Lower leg skin (tissue), 4 donors: ENCODE measurements at places on chromosomes 12 and 14. TPM values are rescaled to one million over a fixed set of nuclear protein-coding genes. Genes with fewer than 3 reads are reported as not detected.

DNA sequence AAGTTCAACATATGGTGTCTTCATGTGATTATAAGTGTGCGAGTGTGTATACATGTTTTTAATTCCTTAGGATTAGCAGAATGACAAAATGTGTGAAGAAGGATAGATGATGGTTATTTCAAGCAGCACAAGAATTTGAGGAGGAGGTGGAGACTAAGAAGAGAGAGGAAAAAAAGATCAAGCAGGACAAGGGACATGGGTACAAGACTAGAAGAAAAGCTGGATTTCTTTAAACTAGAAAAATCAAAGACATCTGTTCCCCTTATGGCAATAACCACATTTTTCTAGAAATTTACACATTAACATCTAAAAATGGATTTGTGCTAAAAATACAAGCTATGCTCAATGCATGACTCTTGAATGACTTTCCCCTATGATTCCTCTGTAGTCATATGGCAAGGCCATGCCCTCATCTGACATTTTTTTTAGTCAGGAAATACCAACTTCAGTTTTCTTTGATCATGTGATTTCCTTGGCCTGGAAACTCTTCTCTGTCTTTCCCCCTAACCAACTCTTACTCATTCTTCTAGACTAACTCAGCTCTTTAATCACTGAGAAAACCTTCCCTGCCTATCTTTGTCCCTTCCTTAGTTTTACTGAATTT lies 435.8 kb downstream of the NRXN3 start:
- DNase-seq: no peak

DNA sequence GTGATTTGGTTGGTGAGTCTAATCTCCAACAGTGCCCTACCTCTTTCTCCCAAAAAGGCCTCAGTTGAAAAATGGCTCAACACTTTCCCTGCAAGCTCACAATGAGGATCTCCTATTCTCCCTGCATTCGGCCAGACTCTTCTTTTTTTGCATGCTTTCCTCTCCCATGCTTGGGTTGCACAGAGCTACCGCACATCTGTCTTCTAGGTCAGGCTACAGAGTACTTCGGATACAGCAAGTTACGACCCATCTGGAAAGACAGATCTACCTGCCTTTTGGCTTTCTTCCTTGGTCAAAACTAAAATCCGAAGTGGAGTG lies 305 bp upstream of the SLC16A7 start:
- no peak for DNase-seq

- DNase-seq: no peak
These were observed 417.7 kb downstream of the FLRT2 start for GRCh38 chr14:85947461-85948139.

The GPR65 gene
- total RNA-seq: 0.23 TPM

- no peak for DNase-seq
These were observed 93.5 kb downstream of the LMNTD1 start for GRCh38 chr12:25459541-25459951.

DNA sequence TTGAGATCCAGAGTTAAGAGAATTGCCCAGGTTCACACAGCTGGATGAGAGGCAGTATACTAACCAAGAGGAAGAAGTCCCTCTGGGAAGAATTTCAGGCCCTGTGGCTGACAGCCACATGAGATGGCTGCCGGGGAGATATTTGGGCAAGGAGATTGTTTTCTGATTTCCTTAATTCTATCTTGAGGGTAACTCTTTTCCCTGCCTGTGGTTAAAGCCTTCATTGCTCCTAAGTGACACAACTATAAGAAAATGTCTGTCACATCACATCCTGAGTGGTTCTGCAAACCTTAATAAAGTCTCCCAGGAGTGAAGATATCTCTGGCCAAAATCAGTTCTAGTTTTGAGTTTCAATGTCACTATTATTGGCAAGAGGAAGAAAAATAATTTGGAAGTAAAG lies 9.6 kb downstream of the ARHGDIB start:
- no peak for DNase-seq

DNA sequence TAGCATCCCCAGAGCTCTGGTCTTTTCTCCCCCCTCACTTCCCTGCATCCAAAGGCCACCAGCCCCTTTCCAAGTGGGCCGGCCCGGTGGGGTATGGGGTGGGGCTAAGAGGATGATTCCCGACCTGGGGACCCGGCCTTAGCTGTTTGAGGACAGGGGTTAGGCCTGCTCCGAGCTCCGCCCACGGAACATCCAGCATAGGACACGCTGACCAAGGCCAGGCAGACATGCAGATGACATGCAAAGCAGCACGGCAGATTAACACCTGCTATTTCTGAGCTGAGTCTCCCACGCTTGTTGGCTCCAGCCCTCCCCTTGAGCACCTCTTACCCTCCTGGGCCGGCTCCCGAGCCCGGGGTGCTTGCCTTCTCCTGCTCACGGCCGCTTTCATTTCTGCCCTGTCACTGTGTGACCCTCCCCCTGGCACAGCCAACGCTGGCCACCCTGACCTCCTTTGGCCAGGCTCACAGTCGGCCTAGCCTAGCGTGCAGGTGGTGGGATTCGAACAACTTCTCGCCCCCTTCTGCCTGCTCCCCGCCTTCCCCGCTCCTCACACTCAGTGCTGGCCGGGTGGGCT lies 40.2 kb downstream of the TEAD4 start:
- no peak for DNase-seq

- DNase-seq: no peak
These were observed 772 bp downstream of the SCARB1 start for GRCh38 chr12:124862768-124863415.

The ERP27 gene
- total RNA-seq: 0.51 TPM

DNA sequence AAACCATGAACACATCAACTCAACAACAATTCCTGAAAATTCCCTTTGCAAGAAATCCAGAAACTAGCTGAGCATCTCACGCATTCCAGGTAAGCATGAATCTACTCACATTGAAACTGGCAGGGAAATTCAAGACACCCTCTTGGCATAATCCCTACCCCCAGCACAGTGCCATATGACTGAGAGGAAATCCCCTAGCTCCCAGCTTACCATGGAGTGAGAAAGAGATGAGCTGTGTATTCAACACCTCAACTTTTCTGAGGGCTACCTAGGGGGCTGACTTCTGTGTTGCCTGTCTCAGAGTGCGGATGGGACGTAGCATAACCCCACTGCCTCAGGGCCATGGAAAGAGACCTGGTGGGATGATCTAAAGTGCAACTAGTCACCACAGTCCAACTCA lies 37.7 kb upstream of the GPR132 start:
- no peak for DNase-seq

GRCh38 chr12:72209086-72209485 lies 63.1 kb upstream of the TRHDE start:
- no peak for DNase-seq

DNA sequence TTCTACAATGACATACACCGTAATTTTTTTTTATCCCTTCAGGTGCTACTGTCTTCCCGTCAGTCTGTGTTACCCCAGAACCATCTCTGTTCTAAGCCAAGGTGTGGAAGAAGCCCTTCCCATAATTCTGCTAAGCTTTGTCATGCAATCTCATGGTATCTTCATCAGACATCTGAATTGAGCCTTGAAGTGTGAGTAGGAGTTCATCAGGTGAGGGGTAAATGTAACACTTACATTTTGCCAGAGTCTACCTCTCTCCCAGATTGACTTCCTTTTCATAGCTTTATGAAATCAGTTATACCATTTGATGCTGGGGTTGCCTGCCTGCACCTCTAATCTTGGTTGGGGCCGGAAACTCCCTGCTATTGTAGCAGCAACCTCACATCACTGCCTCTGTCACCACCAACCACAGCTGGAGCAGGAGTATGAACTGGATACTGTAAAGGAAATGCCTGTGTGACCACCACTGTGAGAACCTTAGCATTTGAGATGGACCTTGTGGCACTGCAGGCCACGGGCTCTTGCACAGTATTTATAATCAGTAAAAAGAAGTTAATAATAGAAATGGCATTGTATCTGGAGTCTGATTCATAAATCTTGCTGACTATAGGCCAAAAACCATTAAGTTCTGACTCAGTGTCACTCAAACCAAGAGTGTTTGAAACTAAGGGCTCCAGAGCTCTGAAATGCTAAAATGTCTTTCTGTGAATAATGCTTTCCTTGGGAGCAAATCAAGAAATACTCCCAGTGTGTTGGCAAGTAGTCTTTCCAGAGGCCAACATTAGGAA lies 58.7 kb upstream of the STK38L start:
- DNase-seq: no peak

DNA sequence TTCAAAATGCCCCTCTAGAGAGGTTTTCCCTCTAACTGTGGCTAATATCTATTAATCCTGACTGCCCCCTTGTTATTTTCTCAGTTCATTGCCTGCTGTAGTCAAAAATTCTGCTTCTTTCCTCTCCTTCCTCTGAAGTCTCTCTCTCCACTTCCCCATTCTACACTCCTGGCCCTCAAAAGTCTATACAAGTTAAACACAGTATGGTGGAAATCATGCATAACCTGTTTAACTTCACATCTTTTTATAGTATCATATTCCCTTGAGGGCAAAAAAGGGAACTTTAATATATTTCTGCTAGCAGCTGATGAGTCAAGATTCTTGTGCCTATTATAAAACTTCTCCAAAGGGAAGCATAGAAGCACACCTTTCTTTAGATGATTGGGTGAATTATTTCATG lies 16.7 kb downstream of the GRIP1 start:
- no peak for DNase-seq

GRCh38 chr12:2043054-2043453 lies 9.7 kb upstream of the CACNA1C start:
- DNase-seq: no peak

DNA sequence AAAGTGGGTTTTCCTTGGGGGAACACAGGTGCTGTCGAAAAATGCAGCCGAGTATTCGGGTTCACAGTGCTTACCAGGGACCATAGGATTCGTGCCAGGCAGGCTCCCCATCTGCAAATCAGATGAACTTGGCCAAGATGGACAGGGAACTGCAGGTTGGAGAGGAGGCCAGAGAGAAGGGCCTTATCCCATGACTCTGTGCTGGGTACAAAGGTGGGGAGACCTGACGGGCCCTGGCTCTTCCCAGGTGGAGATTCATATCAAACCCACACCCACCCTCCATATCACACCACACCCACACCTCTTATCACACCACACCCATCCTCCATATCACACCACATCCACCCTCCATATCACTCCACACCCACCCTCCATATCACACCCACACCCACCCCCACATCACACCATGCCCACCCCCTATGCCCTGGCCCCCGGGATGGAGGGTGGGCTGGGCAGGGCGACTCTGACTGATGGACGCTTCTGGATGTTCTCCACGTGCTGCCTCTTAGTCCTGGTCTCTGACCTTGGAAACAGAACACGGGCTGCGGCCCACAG lies 319.7 kb downstream of the ADGRD1 start:
- DNase-seq: no peak

The COA8 gene
- 32.9 TPM for total RNA-seq

The IRF9 gene
- total RNA-seq: 54.1 TPM

The TSPAN11 gene
- total RNA-seq: 1.3 TPM
